ENCODE measurements at places on chromosomes 13 and 19.

- no peak for DNase-seq
Measured at GRCh38 chr19:43656436-43656835, 13.5 kb downstream of the PLAUR start.

GRCh38 chr13:36552334-36552733 is 120.0 kb downstream of the CCNA1 start:
- DNase-seq = no peak

- DNase-seq = no peak
Measured at GRCh38 chr13:28423010-28423409, 71.9 kb downstream of the FLT1 start.

DNA sequence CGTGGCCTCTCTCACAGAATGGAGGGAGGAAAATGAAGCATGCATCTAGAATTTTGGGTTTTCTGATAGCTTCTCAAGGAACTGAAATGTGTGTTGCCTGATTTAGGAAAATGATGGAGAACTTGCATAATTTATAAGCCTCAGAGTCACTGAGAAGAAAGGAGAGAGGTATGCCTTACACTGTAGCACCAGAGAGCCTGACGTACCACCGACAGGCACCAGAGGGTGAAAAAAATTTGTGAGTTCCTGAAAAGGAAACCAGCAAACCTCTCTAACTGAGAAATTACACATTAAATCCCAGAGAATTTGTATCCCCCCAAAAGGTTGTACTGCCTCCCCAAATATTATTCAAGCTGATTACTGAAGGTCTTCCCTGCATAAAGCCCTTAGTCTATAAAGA is 915.3 kb upstream of the SLITRK6 start:
- DNase-seq = no peak

- DNase-seq = no peak
Measured at GRCh38 chr19:19749908-19750841, 17.3 kb upstream of the ZNF14 start.

GRCh38 chr13:27308941-27309340 is 38.3 kb downstream of the RASL11A start:
- DNase-seq = no peak

- no peak for DNase-seq
Measured at GRCh38 chr13:107217251-107217650, 649.3 kb upstream of the ARGLU1 start.

GRCh38 chr19:11092181-11092538 is 2.9 kb downstream of the LDLR start:
- DNase-seq = no peak

GRCh38 chr13:94936633-94937032 is 224.3 kb upstream of the SOX21 start:
- no peak for DNase-seq
